ENCODE measurements at places on chromosomes 1 and 21. TPM values are rescaled to one million over a fixed set of nuclear protein-coding genes. Genes with fewer than 3 reads are reported as not detected.

DNA sequence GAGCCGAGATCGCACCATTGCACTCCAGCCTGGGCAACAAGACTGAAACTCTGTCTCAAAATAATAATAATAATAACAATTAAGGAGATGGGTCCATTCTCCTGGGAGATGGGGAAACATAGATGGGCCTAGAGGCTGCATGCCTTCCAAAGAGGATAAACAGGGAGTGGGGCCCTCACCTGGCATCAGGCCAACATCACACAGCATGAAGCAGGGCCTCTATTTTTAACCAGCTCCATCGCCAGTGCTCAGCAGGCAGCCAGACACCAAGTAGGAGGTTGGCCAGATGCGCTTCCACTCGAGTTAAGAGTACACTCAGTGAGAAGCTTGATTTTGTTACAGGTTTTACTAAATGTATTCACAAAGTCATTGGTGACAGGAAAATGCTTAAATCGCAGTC lies 352.0 kb downstream of the RRAGC start:
- no peak for DNase-seq
- no peak overlapping the region for H3K27ac ChIP-seq
- no peak overlapping the region for H3K4me3 ChIP-seq
- no peaks in the 10 kb centered on the region for H3K36me3 ChIP-seq

- H3K4me3 ChIP-seq, result no peak overlapping the region
- no peaks in the 10 kb centered on the region for H3K27me3 ChIP-seq
- H3K27ac ChIP-seq, result no peak overlapping the region
- DNase-seq, result no peak
Measured at GRCh38 chr1:6097117-6097595, 51.5 kb downstream of the KCNAB2 start.

- H3K36me3 ChIP-seq, result no peaks in the 10 kb centered on the region
- H3K4me1 ChIP-seq, result no peaks in the 10 kb centered on the region
- DNase-seq, result no peak
- no peaks in the 10 kb centered on the region for H3K27me3 ChIP-seq
- H3K27ac ChIP-seq, result no peak overlapping the region
Measured at GRCh38 chr1:54273092-54273794, 73.3 kb downstream of the MRPL37 start.

DNA sequence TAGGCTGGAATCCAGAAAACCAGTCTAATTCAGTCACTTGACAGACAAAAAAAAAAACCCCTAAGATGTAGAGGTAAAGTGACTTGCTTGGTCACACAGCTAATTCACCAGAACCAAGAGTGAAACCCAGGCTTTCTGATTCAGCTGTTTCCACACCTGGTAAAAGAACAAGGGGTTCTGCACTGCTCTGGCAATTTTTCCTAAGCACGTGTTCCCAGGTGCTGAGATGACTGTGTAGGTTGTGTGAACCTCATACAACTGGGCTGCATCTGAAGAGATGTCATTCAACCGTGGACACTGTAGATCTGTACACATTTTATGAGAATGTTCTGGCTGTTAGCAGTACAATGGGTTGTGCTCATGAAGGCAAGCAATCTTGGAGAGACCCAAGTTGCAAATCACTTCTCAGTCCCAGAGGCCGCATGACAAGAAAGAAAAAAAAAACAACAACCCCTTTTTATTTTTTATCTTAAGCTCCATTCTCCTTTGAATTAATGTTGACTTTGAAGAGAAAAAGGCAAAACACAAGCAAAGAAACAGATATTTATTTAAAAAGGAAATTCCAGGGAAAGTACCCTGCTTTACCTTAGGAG lies 95.4 kb downstream of the INTS7 start:
- peaks cover 14% of the 10 kb centered on the region for H3K4me1 ChIP-seq
- H3K4me3 ChIP-seq, result no peak overlapping the region
- H3K27me3 ChIP-seq, result no peaks in the 10 kb centered on the region
- DNase-seq, result peak; percentile 49

DNA sequence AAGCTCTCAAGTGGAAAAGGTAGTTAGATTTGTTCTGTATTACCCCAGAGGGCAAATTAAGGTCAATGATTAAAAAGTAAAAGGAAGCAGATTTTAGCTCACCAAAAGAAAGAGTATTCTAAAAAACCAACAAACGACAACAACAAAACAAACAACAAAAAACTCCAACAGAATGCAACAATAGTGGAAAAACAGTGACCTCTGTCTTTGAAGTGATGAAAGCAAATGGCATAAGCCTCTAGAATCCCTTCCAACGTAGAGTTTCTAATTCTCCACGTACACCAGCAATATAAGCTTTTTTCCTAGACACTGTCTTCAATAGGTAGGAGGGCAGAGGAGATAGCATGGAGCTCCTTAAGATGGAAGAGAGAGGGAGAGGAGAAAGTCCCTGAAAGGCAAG lies 359.1 kb downstream of the TTLL7 start:
- H3K4me1 ChIP-seq, result no peaks in the 10 kb centered on the region
- no peaks in the 10 kb centered on the region for H3K36me3 ChIP-seq
- H3K27me3 ChIP-seq, result no peaks in the 10 kb centered on the region
- DNase-seq, result no peak
- H3K27ac ChIP-seq, result no peak overlapping the region
- no peak overlapping the region for H3K4me3 ChIP-seq

GRCh38 chr21:43574741-43575472 lies 84.4 kb downstream of the HSF2BP start:
- H3K4me1 ChIP-seq, result no peaks in the 10 kb centered on the region
- H3K27me3 ChIP-seq, result no peaks in the 10 kb centered on the region
- H3K4me3 ChIP-seq, result no peak overlapping the region
- DNase-seq, result no peak
- no peaks in the 10 kb centered on the region for H3K36me3 ChIP-seq
- no peak overlapping the region for H3K27ac ChIP-seq

DNA sequence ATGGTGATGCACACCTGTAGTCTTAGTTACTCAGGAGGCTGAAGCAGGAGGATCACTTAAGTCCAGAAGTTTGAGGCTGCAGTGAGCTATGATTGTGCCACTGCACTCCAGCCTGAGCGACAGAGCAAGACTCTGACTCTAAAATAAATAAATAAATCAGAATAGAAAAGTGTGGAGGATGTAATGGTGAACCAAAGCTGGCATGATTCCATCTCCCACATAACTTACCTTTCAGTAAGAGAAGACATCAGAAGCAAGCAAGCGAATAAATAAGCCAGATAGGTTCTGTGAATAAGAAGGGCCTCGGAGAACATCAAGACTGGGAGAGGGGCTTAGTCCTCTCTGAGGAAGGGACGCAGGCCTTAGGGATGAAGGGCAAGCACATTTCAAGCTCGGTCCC lies 59.5 kb downstream of the TOMM20 start:
- H3K27me3 ChIP-seq, result no peaks in the 10 kb centered on the region
- no peak for DNase-seq
- H3K4me3 ChIP-seq, result no peak overlapping the region
- H3K27ac ChIP-seq, result no peak overlapping the region

GRCh38 chr1:27233667-27234048 lies 774 bp upstream of the WDTC1 start:
- peak overlapping the region; percentile 78 for H3K27ac ChIP-seq
- H3K4me1 ChIP-seq, result peaks cover 18% of the 10 kb centered on the region
- H3K4me3 ChIP-seq, result peak overlapping the region; percentile 59
- no peak for DNase-seq

- no peak for DNase-seq
- no peak overlapping the region for H3K27ac ChIP-seq
- H3K36me3 ChIP-seq, result no peaks in the 10 kb centered on the region
- H3K27me3 ChIP-seq, result no peaks in the 10 kb centered on the region
- H3K4me1 ChIP-seq, result no peaks in the 10 kb centered on the region
Measured at GRCh38 chr1:176601348-176601747, 138.4 kb downstream of the PAPPA2 start.

- H3K36me3 ChIP-seq, result no peaks in the 10 kb centered on the region
- no peaks in the 10 kb centered on the region for H3K4me1 ChIP-seq
- H3K27me3 ChIP-seq, result no peaks in the 10 kb centered on the region
- no peak for DNase-seq
Measured at GRCh38 chr21:14657241-14658008, 111.3 kb upstream of the SAMSN1 start.

DNA sequence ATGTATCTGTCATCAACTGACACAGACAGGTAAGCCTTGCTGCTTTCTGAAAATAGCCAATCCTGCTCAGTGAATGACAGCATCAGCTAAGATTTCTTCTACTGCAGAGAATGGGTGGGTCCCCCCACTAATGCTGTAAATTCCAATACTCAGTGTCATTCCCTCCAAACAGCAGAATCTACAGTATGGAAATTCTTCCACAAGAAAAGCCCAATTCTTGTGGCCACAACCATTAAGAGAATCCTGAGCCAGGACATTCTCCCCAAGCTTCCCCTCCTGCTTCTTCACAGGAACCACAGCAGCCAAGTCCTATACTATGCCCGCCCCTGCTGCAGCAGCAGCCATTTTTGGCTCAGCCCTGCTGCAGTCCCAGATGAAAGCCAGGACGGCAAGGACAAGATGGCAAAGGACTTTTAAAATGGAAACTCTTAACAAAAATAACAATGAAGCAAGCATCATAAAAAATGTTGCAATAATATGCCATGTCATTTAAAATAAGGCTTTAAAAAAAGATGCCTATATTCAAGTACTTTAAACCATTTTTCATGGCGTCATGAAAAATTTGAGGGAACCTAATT lies 26.8 kb downstream of the EIF4G3 start:
- no peaks in the 10 kb centered on the region for H3K4me1 ChIP-seq
- H3K27me3 ChIP-seq, result no peaks in the 10 kb centered on the region
- H3K27ac ChIP-seq, result no peak overlapping the region
- H3K4me3 ChIP-seq, result no peak overlapping the region

GRCh38 chr21:29166323-29166722 lies 35.9 kb downstream of the MAP3K7CL start:
- no peak overlapping the region for H3K27ac ChIP-seq
- H3K27me3 ChIP-seq, result no peaks in the 10 kb centered on the region
- H3K36me3 ChIP-seq, result no peaks in the 10 kb centered on the region

The WNT3A gene
- total RNA-seq, result not detected

The ST3GAL3 gene
- 29.7 TPM for total RNA-seq

The SH3D21 gene
- total RNA-seq, result 3.0 TPM

The SLC25A34 gene
- 2.0 TPM for total RNA-seq

The TXNIP gene
- total RNA-seq, result 675 TPM

The CASZ1 gene
- 13.1 TPM for total RNA-seq

Measured in naive thymus-derived CD4-positive, alpha-beta T cell (primary cell).